ENCODE measurements at places on chromosomes 13 and 19.

DNA sequence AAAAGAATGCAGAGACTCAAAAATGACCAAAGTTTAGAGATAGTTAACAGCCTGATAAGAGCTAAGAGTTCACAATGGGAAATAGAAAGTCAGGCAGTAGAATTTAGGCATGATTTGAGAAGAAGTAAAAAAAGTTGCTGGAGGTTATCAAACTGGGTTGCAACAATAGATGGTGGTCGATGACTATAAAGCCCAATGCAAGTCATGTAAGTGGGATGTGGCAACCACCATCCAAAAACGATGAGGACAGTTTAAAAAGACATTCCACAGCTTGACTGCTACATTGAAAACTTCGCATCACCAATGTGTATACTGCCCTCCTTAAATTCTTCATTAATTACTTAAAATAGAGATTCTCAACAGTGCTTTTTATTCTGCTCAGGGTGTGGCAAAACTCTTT is 19.7 kb downstream of the ELF1 start:
- no peak for DNase-seq

- DNase-seq = no peak
Measured at GRCh38 chr13:31965361-31966066, 66.1 kb upstream of the FRY start.

- no peak for DNase-seq
Measured at GRCh38 chr13:43019811-43020210, 3.6 kb upstream of the DNAJC15 start.

GRCh38 chr19:2586196-2586595 is 110.3 kb downstream of the GADD45B start:
- DNase-seq = no peak

- no peak for DNase-seq
Measured at GRCh38 chr19:11942843-11943108, 17.9 kb downstream of the ZNF700 start.

GRCh38 chr19:38318660-38319059 is 985 bp upstream of the KCNK6 start:
- DNase-seq = no peak

DNA sequence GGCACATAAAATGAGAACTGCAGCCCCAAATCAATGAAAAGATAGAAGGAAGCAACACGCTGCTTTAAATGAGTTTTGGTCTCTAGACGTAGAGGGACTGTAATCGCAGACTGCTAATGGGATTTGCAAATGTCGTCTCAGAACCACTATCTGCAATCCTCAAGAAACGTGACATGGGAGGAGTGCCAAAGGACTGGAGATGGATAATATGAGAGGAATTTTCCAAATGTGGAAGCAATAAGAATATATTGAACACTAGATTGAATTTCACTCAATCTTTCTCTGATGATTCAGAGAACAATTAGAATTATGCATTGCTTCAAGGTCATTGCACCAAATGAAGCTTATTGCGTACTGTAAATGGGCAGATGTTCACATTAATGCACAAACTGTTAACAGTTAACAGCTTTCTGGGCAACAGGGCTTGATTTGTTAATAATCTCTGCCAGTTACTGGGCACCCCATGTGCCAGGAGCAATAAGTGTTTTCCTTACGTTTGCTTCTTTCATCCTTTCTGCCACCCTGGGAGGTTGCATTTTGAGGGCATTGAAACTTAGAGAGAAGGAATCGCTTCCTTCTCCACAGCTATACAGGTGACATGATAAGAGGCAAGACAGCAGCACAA is 62.8 kb upstream of the WASF3 start:
- no peak for DNase-seq

GRCh38 chr13:57352114-57352513 is 185.1 kb downstream of the PRR20E start:
- DNase-seq = no peak

GRCh38 chr19:46875234-46875633 is 14.4 kb downstream of the ARHGAP35 start:
- DNase-seq = no peak

DNA sequence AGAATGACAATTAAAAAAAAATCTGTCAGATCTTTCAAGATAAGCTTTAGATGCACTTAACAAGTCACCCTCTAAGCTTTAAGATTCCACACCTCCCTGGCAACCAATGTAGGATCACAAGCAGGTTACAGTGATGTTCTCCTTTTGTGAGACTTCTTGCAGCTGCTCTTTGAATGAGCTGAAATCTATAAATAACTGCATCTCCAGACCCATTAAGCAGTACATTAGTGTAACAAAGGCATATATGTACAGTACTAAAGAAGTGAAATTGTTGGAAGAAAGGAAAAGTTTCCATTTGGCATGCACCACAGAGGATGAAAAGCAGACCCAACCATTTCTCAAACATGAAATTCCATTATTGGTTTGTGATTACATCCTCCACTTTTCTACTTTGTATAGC is 364.7 kb downstream of the ENOX1 start:
- no peak for DNase-seq

- DNase-seq = no peak
Measured at GRCh38 chr19:47028195-47028601, 8.6 kb downstream of the NPAS1 start.

DNA sequence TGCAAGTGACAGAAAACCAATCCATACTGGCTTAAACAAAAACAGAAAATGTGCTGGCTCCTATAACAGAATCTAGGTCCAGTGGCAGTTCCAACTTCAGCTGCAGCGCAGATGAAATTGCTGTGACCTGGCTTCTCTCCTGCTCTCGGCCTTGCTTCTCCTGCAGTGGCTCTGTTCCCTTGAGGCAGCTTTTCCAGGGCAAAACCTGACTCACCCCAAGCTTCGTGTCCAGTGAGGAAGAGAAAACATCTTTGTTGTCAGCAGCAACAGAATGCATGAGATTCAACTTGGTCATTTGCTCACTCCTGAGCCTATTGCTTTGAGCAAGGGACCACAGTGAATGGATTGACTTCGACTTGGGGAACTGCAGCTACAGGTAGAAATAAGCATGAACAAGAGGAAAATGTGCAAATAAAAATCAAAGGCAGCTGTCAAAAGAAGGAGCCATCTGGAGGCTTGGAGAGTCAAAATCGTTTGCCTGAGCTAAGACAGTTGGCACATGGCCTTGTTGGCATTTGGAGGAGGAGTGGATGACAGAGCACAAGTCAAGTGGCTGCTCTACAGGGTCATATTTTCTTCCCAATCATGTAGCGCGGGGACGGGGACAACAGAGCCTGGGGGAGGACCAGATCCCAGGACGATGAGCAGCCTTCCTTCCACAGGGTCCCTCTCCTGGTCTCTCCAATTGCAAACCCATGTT is 523.4 kb downstream of the FGF9 start:
- no peak for DNase-seq

- DNase-seq = no peak
Measured at GRCh38 chr13:61148691-61149315, 266.8 kb downstream of the PCDH20 start.

DNA sequence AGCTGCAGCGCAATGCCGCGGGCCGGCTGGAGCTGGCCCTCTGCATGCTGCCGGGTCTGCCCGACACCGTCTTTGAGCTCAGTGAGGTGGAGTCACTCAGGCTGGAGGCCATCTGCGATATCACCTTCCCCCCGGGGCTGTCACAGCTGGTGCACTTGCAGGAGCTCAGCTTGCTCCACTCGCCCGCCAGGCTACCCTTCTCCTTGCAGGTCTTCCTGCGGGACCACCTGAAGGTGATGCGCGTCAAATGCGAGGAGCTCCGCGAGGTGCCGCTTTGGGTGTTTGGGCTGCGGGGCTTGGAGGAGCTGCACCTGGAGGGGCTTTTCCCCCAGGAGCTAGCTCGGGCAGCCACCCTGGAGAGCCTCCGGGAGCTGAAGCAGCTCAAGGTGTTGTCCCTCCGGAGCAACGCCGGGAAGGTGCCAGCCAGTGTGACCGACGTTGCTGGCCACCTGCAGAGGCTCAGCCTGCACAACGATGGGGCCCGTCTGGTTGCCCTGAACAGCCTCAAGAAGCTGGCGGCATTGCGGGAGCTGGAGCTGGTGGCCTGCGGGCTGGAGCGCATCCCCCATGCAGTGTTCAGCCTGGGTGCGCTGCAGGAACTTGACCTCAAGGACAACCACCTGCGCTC is 3.8 kb upstream of the MAP2K7 start:
- DNase-seq = no peak

GRCh38 chr13:68523838-68524424 is 1293.8 kb upstream of the PCDH9 start:
- DNase-seq = no peak

- no peak for DNase-seq
Measured at GRCh38 chr19:51566489-51567100, 4.5 kb upstream of the ZNF175 start.

DNA sequence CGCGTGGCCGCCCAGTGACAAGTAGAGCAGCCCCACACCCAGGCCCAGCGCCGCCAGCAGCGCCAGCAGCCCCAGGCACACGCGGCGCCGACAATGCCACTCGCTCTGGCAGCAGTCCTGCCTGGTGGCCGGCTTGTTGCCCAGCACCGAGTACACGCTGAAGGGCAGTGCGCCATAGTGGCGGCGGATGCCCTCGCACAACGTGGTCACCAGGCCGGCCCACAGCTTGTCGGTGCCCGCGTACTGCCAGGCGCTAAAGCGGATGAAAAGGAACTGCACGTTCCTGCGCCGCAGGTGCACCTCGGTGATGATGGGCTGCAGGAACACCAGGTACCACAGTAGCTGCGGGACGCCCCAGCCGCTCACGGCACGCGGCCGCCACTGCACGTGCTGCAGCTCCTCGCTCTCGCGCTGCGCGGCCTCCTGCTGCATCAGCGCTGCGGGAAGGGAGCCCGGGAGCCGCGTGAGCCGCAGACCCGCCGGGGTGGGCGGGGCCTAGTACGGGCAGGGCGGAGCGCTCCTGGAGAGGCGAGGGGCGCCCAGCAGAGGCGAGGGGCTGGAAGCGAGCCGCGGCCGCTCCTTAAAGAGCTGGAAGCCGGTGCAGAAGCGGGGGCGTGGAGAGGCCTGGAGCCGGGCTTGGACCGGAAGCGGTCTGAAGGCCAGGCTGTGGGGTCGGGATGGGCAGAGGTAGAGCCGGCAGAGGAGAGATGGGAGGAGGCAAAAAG is 7.3 kb downstream of the NKPD1 start:
- DNase-seq = no peak

DNA sequence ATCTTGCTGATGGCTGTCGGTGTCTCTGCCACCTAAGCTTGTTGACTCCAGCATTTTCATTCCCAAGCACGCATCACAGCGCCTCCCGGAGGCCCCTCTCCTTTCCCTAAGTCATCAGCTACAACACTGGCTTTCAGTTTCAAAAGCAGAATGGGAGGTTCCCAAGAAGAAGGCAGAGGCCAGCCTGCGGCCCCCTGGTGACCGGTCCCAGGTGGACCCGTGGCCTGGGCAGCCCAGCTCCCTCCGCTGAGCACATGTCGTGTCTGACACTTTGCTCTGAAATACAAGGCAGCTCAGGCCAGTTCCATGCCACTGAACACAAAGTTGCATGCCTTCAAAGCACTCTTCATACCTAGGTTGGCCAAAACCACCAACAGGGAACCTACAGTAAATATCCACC is 8.5 kb downstream of the MLLT1 start:
- DNase-seq = no peak

GRCh38 chr19:39512988-39513387 is 2.0 kb upstream of the SELENOV start:
- no peak for DNase-seq

- no peak for DNase-seq
Measured at GRCh38 chr19:23823952-23824389, 65.3 kb upstream of the ZNF681 start.

DNA sequence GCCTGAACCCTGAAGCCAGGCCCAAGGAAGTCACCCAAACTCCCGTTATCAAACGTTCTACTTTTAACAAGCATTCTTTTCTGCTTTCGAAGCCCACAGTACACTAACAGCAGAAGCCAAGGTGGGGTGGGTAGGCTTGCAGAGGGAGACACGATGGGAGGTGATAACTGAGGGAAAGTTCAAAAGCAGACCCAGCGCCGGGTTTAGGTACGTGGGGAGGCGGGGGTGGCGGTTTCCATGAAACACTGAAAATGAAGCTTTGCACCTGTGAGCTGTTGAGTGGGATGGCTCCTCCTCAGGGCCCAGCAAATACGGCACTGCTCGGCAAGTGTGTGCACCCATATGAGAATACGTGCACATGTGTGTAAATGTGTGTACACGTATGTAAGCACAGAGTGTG is 49.8 kb downstream of the KLF2 start:
- DNase-seq = no peak

GRCh38 chr19:11995174-11995573 is 30.3 kb downstream of the ZNF763 start:
- DNase-seq = no peak

GRCh38 chr19:10744801-10745293 is 27.0 kb downstream of the DNM2 start:
- no peak for DNase-seq

- no peak for DNase-seq
Measured at GRCh38 chr13:40190641-40191100, 475.8 kb downstream of the FOXO1 start.

GRCh38 chr13:45332831-45333219 is 8.2 kb downstream of the TPT1 start:
- DNase-seq = no peak

All from DMS79 (cell line).